MG63 (cell line): ENCODE measurements at places on chromosomes 11 and 22. TPM values are rescaled to one million over a fixed set of nuclear protein-coding genes. Genes with fewer than 3 reads are reported as not detected.
A peak's percentile ranks its signal among the peaks of the same experiment; 100 is the strongest.

- no peak for DNase-seq
These were observed 7.5 kb upstream of the SOX10 start for GRCh38 chr22:37991731-37992442.

- DNase-seq: no peak
These were observed 60.2 kb upstream of the PDE3B start for GRCh38 chr11:14583252-14584034.

GRCh38 chr11:120024586-120024985, 113.3 kb downstream of the TRIM29 start:
- no peak for DNase-seq

GRCh38 chr22:19174106-19175025, 4.2 kb downstream of the SLC25A1 start:
- peak; percentile 82 for DNase-seq

- DNase-seq: peak; percentile 18
These were observed 1.7 kb upstream of the CHRM1 start for GRCh38 chr11:62922653-62923431.

DNA sequence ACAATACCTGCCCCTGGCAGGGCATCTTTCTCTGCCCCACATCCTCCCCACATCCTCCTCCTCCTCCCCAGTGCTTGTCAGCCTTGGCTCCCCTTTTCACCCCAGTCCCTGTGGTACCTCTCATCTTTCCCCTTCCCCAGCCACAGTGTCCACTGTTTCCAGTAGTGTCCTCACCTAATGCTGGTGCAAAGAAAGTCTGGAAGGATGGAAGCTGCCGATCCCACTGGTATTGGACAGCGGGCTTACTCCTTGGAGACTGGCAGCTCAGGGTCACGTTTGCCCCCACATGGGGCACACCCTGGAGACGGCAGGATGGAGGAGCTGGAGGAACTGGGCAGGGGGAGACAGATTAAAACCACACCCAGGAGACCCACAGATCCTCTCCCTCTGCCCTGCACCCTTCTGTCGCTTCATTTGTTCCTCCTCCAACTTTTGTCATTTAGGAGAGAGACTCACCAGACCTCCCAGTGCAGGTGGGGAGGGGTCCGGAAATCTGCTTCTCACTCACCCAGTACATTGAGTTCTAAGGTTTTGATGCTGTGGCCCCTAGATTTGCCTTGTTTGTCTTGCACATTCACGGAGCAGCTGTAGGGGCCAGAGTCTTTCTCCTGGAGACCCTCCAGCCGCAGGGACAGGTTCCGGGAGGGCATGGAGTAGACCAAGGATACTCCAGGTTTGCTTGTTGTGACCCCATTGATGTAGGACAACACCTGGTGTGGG, 4.1 kb upstream of the VSIG2 start:
- no peak for DNase-seq

DNA sequence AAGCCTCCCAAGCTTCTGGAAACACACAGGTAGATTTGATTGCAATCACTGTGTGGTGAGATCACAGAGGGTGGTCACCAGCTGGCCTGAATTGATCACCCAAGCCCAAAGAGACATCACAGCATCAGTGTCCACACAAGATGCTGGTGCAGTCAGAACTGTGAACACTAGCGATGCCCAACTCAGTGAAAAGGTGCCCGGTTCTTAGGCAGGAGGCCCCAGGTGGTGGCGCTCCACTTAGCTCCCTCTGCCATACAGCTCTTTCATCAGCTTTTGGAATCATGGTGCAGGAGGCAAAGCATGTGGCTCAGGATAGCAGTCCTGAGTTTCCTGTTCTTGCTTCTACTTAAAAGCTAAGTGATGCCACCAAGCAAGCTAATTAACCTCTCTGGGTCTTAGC, 11.1 kb downstream of the DGCR2 start:
- DNase-seq: no peak

- DNase-seq: no peak
These were observed 773.2 kb downstream of the FAM181B start for GRCh38 chr11:81960443-81960842.

- peak; percentile 16 for DNase-seq
These were observed 32.1 kb downstream of the APOL5 start for GRCh38 chr22:35749808-35750207.

DNA sequence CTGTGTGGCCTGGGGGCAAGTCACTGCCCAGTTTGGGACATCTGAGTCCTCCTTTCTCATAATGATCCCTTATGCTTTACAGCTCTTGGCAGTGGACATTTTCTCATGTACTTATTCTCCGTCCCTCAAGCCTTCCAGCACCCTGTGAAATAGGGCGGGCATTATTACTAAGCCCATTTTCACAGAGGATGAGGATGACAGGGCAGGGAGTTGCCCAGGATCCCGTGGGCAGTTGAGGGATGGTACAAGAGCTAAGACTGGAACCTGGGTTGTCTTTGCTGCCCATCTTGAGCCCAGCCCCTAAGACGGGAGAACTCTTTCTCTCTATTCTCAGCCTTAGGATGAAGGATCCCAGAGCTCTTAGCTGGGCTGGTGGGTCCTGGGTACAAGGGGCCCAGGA, 11.2 kb downstream of the CD82 start:
- DNase-seq: no peak

DNA sequence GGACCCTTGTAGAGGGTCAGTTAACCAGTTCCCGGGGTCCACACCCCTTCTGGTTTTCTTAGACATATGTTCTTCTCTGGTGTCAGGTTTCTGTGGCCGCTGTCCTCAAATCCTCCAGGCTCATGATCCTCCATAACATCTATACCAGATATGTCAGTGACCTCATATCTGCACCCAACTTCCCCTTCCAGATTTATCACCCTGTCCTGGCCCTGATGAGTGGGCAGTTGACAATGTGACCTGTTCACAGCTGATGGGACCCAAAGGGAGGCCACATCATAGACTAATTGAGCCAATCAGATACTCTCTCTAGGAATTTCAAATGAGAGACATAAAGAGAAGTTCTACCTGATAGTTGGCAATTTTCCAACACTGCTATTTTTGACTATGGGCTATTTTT, 5.1 kb downstream of the DKK3 start:
- no peak for DNase-seq

DNA sequence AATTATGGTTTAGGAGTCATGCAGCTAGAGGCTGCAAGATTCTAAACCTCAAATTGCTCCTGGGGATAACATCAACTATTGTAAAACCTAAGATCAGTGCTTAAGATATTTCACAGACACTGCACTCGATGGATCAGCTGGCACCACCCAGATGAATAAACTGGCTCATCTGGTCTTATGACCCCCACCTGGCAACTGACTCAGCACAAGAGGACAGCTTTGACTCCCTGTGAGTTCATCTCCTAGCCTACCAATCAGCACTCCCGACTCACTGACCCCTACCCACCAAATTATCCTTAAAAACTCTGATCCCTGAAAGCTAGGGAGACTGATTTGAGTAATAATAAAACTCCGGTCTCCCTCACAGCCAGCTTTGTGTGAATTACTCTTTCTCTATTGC, 782 bp upstream of the TTC12 start:
- DNase-seq: no peak

DNA sequence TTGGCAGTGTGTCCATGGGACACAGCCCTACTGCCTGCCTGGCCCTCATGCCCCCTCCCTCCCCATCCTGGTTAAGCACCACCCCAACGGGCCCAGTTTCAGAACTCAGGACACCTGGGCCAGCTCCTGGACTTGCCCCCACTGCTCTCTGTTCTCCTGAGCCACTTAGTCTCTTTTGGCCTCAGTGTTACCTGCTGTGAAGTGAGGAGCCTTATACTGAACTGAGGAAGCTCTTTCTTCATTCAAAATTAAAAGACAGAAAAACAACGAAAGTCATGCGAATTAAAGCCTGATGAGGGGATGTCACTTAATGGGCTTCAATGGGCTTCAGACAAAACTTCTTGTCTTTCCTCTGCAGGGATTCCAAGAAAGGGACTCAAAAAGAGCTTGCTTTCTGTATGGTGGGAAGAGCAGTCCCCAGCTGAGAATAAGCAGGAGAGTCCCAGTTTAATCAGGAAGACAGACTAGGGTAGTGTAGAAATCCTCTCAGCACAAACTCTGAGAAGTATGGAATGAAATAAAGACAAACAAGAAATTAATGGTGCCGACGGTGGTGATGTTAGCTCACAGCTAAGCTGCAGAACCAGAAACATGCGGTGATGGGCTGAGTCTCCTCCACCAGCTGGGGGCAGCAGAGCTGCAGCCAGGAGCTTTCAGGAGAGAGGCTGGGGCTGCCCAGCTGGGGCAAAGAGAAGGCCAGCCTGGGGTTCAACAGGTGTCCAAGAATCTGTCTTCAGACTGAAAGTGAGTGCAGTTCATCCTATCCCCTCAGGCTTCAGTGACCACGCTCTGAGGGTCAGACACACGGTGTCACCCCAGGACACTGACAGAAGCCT, 101.0 kb downstream of the GGTLC2 start:
- DNase-seq: peak; percentile 20

DNA sequence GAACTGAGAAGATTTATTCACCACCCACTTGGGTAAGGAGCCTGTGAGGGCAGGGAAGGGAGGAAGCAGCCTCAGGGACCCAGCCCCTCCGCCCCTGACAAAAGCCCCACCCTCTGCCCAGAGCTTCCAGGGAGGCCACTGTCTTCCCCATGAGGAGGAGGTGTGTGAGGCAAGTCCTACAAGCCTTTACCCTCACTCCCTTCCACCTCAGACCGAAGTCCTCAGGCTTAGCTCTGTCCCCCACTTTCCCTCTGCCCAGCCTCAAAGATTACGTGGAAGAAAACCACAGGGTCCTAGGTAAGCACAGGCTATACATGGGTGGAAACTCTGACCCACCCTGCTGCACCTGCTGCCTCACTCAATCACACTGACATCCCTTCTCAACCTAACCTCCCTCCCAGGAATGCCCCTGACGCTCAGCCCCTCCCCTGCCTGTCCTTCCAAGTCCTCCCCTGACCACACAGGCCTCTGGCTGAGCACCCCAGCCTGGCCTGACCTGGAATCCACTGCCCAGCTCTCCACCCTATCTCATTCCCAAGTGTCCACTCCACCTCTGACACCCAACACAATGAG, 3.6 kb upstream of the ARAP1 start:
- no peak for DNase-seq

DNA sequence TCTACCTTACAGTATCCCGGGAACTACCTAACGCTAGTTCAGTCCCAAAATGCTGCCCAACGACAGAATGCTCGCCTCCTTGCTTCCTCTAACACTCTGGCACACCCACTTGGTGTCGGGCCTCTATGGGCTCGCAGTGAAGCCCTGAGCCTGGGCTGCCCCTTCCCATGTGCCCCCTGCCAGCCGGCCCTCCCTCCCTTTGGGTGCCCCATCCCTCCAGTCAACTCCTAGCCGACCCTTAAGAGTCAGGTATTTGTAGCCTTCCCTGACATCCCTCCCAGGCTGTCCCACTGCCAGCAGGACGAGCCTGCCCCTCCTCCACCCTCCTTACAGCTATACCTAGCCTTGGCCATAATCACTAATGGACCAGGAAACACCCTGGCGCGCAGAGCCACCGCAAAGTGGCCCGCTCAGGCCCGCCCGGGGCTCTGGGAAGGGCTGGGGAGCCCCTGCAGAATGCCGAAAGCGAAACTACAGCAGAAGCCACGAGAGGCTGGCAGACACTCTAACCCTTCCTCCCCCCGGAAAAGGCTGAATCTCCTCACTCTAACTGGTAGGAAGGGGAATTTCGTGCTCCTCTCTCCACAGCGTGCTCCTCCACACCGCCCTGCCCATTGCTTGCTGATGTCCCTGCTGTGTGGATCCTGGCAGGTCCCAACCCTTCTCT, 8.2 kb downstream of the CBX7 start:
- DNase-seq: peak; percentile 40

PPFIBP2 gene
- 0.12 and 12.3 TPM in 2 replicates for total RNA-seq

ARSA gene
- 9.8 and 16.0 TPM in 2 replicates for total RNA-seq

ZDHHC8 gene
- 1.4 and 9.6 TPM in 2 replicates for total RNA-seq

CASTOR1 gene
- 2.3 and 4.1 TPM in 2 replicates for total RNA-seq

OSM gene
- not detected in 2 replicates for total RNA-seq

TMEM86A gene
- total RNA-seq: 0.05 and 0.40 TPM in 2 replicates

YPEL1 gene
- total RNA-seq: 0.07 TPM in 1 of 2 replicates, not detected in the other

CECR2 gene
- total RNA-seq: 0.07 and 0.20 TPM in 2 replicates

SPCS2 gene
- total RNA-seq: 15.6 and 17.1 TPM in 2 replicates

ADAMTS8 gene
- 2.6 and 3.5 TPM in 2 replicates for total RNA-seq
